Stimulated activated CD8-positive, alpha-beta memory T cell treated with anti-CD3 and anti-CD28 coated beads, Interleukin-15, amount 100 ng/mL, for 24 hours (primary cell): ENCODE measurements at places on chromosomes 5 and 9.

- no peak for DNase-seq
These were observed 102.9 kb downstream of the MARCHF3 start for GRCh38 chr5:126927429-126927828.

DNA sequence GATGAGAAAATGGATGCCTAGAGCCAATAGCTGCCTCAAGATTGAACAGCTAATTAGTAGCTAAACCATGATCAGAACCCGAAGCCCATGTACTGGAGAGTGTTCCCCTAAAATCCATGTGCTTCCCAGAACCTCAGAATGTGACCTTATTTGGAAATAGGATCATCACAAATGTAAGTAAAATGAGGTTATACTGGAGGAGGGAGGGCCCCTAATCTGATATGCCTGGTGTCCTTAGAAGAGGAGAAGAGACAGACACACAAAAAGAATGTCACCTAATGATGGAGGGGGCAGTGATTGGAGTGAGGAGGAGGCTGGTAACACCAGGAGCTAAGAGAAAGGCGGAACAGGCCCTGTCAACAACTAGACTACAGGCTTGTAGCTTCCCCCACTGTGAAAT is 41.3 kb upstream of the FBP1 start:
- DNase-seq, result no peak

DNA sequence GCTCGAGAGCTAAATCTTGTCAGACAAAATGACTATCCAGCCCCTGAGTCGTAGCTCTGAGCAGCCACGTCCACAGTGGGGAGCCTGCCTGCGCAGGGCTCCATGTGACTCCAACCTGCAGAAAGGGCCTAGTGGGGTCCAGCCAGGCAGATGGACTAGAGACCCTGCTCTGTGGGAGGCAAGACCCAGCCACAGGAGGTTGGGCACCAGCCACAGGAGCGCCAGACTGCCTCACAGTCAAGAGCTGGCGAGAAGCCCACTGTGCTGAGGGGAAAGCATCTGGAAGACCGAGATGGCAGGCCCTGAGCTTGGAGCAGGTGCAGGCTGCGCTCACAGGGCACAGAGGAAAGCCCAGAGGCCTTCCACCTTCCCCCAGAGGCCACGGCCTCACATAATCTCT is 61.4 kb downstream of the C5orf15 start:
- no peak for DNase-seq

DNA sequence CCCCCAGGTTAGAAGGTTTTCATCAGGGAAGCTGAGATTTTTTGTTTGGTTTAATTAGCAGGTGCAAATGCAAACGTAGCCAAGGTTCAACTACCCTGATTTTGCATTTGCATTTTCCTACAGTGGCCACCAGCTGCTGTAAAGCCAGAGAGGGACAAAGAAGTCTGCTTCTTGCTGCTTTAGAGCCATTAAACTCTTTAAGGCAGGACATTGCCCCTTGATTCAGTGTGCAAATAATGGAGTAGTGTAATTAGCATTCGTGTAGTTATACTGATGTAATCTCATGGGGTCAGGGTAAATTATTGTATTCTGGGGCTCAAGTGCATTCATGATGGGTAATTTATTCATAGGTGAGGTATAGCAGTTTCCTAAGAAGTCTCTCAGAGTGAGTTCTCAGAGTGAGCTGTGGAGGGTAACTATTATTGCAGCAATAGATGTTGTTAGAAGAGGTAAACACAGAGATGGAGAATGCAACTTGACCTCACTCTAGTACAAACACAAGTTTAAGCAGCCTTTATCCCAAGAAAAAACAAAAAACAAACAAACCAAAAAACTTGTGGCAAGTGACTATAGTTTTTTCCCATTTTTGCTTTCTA is 526.5 kb downstream of the KIF4B start:
- no peak for DNase-seq

- DNase-seq, result no peak
These were observed 4.9 kb downstream of the IL6ST start for GRCh38 chr5:55989860-55990259.

- no peak for DNase-seq
These were observed 174.0 kb downstream of the PLK2 start for GRCh38 chr5:58285900-58286299.

- no peak for DNase-seq
These were observed 46.2 kb downstream of the GALNT10 start for GRCh38 chr5:154236536-154237375.

- DNase-seq, result no peak
These were observed 41.5 kb downstream of the CACNA1B start for GRCh38 chr9:137919095-137919465.

- no peak for DNase-seq
These were observed 61.8 kb upstream of the ZBTB43 start for GRCh38 chr9:126743041-126743440.

- no peak for DNase-seq
These were observed 39.3 kb upstream of the ANKRD33B start for GRCh38 chr5:10524376-10525123.

GRCh38 chr9:93054758-93055704 is 3.5 kb upstream of the SUSD3 start:
- DNase-seq, result no peak

GRCh38 chr5:219460-219863 is 1.3 kb downstream of the SDHA start:
- no peak for DNase-seq

DNA sequence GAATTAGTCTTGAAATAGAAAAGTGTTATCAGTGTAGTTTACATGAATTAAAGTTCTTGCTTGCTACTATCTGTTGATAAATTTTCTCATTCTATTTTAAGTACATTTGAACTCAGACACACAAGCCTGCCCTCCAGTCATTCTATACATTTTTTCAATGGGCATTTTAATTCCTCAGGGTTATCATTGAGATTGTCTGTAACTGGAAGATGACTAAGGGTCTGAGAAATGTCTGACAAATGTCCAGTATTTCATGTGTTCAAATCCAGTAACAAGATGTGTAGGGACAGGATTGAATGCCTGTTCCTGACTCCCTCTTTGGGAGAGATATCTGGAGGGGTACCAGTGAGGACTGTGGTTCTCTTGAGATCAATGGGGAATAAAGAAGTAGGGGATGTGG is 223.9 kb upstream of the ADAMTSL1 start:
- DNase-seq, result no peak

GRCh38 chr5:167745868-167746267 is 545.6 kb upstream of the WWC1 start:
- DNase-seq, result no peak

- DNase-seq, result no peak
These were observed 2.3 kb downstream of the CFAP157 start for GRCh38 chr9:127708952-127709587.

GRCh38 chr9:26643826-26644225 is 248.8 kb downstream of the CAAP1 start:
- no peak for DNase-seq

GRCh38 chr9:109371374-109371773 is 50.5 kb upstream of the EPB41L4B start:
- no peak for DNase-seq
